Activated CD8-positive, alpha-beta T cell treated with anti-CD3 and anti-CD28 coated beads, Interleukin-2, amount 10 ng/mL, durations not matched to agents 7 days and 5 days (primary cell): ENCODE measurements at places on chromosomes 2 and 18.

DNA sequence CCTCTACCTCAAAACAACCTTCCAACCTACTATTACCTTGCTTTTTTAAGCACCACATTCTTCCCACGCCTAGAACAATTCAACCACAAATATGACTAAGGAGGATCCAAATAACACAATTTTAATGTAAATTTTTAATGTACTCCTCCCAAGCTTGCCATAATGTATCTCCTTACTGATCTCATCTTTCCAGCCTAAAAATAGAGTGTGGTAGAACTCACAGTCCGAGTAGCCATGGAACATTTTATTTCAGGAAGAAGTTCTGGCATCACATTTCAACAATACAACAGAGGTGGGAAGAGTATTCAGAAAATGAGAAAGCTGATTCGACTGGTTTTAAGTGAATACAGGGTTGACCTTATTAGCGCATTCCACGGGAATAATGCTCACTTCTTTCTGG is 15.4 kb downstream of the FEZ2 start:
- no peak for DNase-seq

DNA sequence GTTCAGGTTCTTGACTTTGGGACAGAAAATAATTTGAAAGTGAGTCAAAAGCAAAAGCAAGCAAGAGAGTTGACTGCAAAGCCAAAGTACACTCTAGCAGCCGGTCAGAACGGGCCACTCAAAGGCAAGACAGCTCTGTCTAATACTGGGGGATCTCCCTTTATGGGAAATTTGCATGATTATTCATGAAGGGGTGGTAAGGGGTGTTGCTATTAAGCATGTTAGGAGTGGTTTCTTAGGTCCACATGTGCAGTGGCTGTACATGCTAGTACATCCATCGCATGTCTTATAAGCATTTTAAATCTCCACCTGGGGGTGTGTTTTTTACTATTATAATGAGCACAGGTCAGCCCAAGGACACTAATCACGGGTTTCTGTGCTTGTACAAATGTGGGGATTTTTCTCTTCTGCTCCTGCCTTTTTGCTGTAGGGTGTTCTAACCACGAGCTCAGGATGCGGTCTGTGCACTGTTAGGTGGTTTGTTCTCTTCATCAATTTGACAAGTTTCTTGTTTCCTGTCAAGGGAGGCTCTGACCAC is 60.2 kb upstream of the SPP2 start:
- DNase-seq = peak; percentile 91

DNA sequence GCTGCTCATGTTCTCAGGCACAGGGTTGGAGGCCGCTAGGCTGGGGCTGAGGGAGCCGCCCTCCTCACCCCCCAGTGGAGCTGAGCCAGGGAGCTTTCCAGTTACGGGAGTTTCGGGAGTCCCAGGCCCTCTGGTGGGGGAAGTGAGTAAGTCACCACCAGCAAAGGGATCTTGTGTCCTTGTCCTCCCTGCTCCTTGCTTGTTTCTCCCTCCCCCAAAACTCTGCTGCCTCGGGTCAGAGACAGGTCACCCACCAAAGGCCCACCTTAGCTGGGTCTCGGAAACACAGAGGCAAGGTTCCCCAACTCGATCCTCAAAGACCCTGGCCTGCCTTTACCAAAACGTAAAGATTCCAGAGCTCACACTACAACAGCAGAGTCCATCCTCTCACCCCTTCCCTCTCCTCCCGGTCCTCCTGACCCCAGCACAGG is 60.5 kb upstream of the POMC start:
- DNase-seq = peak; percentile 49

GRCh38 chr2:157875641-157876065 is 477 bp downstream of the ACVR1 start:
- DNase-seq = peak; percentile 61

- no peak for DNase-seq
Observed at GRCh38 chr2:158502974-158503373, 46.2 kb downstream of the PKP4 start.

GRCh38 chr2:227406177-227407031 is 18.7 kb upstream of the SCYGR1 start:
- DNase-seq = no peak

- DNase-seq = peak; percentile 63
Observed at GRCh38 chr2:234496055-234496834, 636 bp downstream of the ARL4C start.

DNA sequence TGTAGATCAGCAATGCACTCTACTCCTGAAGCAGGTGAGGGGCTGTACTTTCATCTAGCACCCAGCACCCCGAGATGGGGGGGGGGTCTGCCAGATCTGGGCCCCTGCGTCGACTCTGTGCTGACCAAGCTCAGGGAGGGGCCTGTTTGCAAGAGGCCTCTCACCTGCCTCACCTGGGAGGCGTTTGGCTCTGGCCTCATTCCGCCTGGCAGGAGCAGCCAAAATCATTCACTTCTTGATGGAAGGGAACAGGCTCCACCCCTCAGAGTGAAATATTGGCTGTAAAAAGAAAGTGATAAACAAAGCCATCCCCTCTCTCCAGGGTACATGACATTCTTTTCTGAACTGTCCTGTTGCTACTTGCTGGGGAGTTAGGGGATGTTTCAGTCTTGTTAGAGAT is 10.7 kb upstream of the IL1R2 start:
- DNase-seq = no peak

DNA sequence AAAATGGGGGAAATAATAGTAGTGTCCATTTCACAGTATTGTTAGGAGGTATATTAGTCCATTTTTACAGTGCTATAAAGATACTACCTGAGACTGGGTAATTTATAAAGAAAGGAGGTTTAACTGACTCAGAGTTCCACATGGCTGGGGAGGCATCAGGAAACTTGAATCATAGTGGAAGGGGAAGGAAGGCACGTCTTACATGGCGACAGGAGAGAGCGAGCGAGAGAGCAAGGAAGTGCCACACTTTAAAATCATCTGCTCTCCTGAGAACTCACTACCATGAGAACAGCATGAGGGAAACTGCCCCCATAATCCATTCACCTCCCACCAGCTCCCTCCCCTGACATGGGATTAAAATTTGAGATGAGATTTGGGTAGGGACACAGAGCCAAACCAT is 23.4 kb downstream of the MGAT5 start:
- DNase-seq = no peak

- DNase-seq = no peak
Observed at GRCh38 chr2:144364944-144365738, 154.8 kb downstream of the ZEB2 start.

DNA sequence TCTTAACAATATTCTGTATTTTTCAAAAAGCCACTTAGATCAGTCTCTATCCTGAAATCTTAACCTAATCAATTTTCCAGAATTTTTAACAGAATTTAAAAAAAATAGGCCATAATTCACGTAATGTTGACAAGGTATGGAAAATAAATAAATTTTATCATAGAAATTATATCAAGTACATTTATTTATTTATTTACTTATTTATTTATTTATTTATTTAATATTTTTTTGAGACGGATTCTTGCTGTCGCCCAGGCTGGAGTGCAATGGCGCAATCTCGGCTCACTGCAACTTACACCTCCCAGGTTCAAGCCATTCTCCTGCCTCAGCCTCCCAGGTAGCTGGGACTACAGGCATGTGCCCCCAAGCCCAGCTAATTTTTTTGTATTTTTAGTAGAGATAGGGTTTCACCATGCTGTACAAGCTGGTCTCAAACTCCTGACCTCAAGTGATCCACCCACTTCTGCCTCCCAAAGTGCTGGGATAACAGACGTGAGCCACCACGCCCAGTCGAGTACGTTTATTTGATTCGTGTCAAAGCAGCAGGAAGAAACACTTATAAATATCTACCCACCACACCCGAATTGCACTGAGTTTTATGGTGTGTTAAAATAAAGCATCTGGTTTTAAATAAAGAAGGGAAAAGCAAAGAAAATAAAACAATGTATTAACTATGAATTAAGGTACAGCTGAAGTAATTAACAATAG is 60.1 kb downstream of the DSC3 start:
- DNase-seq = no peak

GRCh38 chr2:160061944-160062291 is 497 bp downstream of the PLA2R1 start:
- DNase-seq = no peak

DNA sequence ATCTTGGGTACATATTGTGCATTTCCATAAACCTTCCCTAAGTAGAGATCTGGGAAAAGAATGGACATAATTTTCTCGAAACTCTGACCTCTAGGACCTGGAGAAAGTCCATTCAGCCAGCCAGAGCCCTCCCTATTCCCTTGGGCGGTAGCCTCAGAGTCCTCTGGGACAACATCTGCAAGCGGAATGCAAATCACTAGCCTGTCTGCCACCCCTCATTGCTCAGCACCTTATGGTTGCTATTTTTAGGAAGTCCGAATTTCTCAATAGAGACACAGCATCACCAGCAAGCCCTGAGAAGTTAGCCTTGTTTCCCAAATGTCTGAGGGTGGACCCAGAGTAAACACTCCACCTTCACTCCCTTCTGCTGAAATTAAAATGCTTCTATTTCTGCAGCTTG is 17.6 kb upstream of the CD28 start:
- no peak for DNase-seq

- DNase-seq = no peak
Observed at GRCh38 chr2:8533923-8534322, 147.9 kb upstream of the ID2 start.

DNA sequence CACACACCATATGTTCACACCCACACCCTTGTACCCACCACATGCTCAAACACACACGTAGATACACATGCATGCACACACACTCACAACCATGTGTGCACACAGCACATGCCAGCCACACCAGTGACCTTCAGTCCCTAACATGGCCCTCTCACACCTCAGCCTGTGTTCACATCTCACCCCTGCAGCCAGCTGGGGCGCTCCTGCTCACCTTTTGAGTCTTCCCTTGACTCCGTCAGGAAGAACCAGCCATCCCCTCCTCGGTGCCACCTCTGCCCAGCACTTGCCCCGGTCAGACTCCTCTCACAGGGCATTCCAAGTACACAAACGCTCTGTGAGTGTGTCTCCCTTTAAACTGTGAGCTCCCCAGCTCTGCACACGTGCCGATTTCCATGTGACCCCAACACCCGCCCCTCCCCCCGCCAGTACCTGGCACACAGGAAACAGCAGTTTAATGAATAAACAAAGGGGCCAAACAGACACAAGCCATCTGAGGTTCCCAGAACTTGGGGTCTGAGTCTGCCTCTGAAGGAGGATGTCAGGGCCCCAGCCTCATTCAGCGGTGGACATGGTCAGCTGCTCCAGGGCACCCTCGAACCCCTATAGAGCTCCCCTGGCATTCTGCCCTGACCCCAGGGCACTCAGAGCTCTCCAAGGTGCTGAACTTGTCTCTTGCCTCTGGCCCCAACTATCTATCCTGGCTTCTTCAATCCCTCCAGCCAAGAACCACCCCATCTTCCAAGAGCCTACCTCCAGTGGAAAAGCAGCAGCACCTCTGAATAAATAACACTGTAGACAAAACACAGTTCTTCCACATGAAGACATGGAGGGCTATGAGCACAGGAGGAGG is 252.9 kb downstream of the ATAD2B start:
- DNase-seq = peak; percentile 47

GRCh38 chr2:185338104-185338503 is 400.5 kb upstream of the FSIP2 start:
- DNase-seq = no peak

- DNase-seq = no peak
Observed at GRCh38 chr2:201827621-201828020, 21.3 kb downstream of the CDK15 start.

DNA sequence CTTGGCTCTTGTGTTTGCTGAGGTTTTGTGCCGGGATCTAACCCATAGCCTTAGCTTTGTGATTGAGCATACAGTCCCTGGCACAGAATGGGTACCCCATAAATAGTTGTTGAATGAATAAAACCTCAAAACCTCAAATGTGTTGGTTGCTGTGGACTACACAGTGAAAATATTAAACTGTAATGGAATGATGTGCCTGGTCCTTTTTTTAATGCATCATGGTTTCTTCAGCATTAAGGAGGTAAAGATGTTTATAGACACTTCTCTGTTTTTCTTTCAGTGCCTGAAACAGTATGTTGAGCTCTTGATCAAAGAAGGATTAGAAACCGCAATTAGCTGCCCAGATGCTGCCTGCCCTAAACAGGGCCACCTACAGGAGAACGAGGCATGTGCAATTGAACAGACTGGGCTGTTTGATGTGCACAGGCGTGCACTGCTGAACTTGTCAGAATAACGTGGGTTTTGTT is 97.0 kb downstream of the RNF144A start:
- DNase-seq = peak; percentile 32

GRCh38 chr2:44168681-44169154 is at the start of gene PPM1B:
TSS of gene PPM1B (plus strand) at chr2:44168875. CDS start at chr2:44201200, 32,325 bp downstream.
- DNase-seq = peak; percentile 100

- DNase-seq = peak; percentile 14
Observed at GRCh38 chr18:74367905-74368304, 52.3 kb downstream of the C18orf63 start.

GRCh38 chr2:233638836-233639235 is 2.6 kb downstream of the UGT1A10 start:
- DNase-seq = no peak

DNA sequence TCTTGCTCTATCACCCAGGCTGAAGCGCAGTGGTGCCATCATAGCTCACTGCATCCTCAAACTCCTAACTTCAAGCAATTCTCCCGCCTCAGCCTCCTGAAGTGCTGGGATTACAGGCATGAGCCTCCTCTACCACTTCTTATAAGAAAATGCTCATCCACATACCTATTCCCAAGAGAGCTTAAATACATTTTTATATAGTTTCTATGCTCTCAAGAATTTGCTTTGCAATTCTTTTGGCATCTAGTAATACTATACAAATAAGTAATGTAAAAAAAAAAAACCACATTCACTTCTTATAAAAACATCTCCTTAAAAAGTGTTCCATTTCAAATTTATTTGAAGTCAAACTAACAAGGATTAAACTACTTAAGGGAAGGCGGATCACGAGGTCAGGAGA is 197.3 kb downstream of the DNAH7 start:
- DNase-seq = no peak

DNA sequence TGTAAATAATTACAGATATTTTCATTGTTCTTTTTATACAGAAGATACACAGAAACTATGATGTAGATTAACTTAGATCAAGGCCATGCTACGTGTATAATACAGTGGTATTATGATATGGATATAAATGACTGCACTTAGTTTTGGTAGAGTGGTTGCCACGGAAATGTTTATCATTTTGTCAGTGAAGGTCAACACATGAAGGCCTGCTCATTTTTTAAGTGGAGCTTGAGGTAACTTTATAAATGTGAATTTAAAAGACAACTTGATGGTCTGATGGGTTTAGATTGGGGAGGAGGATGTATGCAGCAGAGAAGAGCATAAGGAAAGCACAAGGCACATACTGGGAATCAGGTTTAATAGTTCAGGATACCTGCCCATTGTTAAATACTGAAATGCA is 14.4 kb upstream of the BBS5 start:
- no peak for DNase-seq
